Fibroblast of skin of scalp (primary cell): ENCODE measurements at places on chromosomes 1 and 21.

- peak; percentile 46 for DNase-seq
These were observed 1.9 kb downstream of the ITPKB start for GRCh38 chr1:226736908-226737818.

DNA sequence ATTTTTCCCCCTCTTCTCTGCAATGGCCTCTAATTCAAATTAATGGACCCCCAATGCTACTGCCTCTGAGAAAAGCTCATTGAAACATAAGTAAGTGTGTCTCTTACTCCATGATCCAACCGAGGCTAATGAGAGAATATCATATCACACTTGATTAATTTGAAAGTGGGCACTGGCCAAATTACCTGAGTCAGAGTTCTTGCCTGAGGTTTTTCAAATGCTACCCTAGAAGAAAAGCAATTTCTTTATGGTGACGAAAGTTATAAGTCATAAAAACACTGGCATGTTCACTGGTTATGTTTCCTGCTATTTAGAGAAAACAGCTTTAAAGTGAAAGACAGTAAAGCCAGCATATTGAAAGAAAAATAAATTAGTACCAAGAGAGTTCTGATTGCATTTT lies 368.8 kb upstream of the TMPRSS15 start:
- peak; percentile 9 for DNase-seq

DNA sequence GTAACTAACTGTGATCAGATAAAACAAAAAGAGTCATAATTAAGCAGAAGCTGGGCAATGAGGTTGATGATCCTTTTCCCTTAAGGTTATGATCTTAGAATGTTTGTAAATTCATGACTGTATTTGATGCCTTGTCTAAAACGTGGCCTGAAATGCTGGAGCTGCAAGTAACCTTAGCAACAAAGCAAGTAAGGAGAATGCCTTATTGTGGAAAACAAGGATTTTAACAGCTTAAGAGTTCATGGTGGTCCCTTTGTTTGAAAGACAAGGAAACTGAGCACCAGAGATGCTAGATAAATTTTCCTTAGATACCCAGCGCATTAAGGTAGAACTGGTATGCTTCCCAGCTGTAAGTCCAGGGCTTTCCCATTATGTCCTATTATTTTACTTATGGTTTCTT lies 25.7 kb upstream of the XPR1 start:
- no peak for DNase-seq

DNA sequence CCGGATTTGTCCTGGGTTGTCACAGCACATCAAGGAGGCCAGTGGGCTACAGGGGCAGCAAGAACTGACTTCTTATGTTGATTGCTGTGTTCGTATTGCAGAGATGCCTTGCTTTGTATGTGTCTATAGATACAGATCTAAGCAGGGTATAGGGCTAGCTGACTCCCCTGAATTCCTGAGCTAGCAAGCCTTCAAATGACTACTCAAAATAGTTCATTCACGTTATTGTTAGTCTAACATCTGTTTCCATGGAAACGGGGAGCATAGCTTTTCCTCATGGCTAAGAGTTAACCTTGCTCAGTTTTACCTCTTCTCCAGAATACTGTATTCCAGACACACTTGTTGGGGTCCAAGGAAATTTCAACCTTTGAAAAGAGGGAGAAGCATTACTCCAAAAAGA lies 24.1 kb downstream of the TRIM45 start:
- DNase-seq = peak; percentile 42

DNA sequence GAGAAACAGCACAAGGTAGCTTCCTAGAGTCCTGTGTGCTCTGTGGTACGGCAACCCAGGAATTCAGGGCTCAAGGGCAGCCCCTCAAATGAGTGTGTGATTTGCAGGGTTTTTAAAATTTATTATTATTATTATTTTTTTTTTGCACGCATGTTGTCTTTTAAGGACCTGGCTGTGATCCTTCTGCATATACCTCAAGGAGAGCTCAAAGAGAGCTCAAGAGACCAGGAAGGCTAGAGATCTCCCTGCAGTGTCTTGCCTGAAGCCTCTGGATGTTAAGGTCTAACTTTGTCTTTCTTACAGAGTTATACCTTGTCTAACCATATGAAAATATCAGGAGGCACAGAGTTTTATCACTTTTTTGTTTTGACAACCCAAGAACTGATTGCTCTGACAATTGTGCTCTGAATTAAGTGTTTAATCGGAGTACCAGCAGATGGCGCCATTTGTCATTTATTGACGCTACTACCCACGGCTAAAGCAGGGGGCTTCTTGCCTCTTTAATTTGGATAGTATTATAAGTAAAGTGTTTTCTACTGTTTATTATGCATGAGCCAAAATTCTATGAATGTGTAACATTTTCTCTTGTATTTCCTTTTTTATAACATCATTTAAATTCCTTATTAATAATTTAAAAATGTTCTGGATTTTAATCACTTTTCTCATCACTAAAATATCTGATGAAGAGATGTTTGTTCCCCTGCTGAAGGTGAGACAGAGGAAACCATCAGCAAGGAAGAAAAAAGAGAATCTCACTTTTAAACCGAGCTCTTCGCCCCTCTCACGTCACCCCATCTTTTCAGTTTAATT lies 35.8 kb upstream of the LMO4 start:
- DNase-seq = peak; percentile 73

DNA sequence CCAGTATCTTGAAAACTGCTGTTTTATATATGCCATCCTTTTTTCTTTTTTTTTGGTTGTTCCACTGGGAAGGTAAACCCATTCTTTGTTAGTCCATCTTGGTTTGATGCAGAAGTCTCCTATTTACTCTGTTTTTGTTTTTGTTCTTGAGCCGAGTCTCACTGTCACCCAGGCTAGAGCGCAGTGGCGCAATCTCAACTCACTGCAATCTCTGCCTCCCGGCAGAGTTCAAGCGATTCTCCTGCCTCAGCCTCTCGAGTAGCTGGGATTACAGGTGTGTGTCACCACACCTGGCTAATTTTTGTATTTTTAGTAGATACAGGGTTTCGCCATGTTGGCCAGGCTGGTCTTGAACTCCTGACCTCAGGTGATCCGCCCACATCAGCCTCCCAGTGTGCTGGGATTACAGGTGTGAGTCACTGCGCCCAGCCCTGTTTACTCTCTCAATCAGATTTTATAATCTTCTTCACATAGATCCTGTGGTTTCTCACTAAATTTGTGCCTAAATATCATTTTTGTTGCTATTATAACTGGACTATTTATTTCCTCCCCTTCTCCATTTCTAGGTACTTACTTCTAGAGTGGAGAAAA lies 12.5 kb downstream of the SYF2 start:
- DNase-seq = no peak

DNA sequence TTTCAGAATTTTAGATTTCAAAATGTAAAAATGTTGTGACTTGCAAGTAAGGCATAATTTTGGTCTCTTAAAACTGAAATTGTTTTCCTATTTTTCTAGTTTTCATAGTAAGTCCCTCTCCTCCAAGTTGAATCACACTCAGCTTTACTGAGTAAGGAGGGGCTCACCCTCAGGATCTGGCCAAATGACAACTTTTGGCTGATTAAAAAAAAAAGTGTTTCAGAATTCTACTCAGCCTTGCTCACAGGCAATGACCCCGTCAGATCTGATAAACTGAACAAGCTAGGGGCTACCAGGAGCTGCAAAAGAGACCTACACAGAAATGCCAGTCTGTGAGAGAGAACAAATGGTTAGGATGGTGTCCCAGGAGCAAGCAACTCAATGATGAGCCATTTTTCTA lies 159.8 kb downstream of the PBX1 start:
- DNase-seq = peak; percentile 35

DNA sequence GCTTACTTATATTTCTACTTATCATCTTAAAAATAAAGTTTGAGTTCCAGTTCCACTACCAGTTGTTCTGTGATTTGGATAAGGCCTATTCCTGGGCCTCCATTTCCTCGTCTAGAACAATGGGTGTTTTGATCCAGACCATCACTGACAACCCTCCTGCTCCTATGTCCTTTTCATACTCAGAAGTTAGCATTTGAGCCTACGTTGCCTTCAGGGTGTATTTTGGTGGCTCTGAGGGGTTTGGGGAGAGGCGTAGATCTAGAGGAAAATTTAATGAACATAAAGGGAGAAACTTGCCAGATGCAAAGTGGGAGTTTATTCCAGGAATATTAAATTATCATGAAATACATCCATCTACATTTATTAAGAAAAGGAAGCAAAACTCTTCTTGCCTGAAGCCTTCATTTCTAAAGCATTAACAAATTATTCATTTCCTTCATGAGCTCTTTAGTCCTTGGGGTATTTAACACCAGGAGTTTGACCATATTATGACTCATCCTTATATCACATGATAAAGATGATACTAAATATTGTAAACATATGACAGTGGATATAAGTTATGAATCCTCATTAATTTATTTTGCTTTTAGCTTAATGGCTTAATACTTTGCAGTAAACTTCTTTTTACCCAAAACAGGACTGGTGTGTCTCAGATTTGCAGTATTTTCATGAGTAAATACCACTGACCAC lies 47.2 kb upstream of the SYT14 start:
- peak; percentile 63 for DNase-seq

DNA sequence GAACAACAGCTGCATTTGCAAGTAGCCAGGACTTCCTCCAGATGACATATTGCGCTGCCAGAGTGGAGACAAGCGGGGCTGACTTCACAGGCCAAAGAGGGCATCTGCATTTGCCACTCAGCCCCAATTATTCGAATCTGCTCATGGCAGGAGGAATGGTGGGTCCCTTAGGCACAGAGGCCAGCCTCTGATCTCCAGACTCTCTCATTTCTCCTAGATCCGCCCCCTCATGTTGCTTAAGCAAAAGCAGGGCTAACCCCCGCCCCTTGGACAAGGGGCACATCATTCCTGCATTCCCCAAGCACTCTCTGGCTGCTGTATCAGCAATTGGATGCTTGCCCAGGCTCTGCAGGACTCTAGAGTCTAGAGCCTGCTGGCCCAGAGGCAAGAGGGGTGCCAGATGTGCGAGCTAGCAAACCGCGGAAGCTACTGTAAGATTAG lies 262.4 kb downstream of the ST6GALNAC3 start:
- DNase-seq = peak; percentile 99

DNA sequence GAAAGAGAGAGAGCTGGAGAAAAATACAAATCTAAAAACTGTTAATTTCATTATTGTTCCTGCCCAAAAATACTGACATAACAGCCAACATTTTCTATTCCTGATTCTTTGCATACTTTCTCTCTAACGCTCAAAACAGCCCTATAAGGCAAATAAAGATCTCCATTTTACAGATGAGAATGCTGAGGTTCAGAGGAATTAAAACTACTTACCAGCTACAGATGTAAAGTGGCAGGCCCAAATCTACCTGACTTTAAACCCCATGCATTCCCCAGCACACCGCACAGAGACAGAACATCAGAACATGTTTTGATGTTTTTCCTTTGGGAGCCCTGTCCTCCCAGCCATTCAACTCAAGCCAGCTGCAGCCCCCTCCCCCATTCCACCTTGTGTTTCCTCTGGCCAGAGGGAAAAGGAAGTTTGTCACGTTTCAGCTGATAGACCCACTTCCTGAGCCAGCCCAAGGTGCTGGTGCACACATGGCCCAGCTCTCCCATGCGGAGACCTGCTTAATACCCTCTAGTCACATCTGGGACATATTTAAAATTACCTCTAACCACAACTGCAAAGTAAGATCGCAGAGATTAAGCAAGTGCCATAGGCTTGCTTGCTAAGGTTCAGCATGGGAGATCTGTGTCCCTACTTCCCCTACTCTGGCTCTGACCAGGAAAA lies 133.1 kb upstream of the NFIA start:
- DNase-seq = no peak

DNA sequence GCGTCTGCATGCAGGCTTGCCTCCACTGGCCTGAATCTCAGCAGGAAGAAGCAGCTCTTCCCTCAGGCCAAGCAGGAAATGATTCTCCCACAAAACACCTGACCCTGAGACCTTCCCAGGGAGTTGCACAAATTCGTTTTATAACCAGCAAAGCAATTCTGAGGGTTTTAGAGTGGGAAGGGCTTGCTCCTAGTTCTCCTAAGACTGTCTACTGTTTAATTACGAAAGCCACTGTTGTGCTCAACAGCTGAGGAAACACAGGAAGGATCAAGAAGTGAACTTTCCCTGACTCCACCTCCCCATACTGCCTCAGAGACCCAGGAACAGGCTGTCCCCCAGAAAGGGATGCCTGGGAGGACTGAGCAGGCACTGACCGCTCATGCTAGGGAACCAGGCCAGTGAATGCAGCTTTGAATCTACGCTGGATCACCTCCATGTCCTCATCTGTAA lies 37.0 kb upstream of the PUM1 start:
- no peak for DNase-seq

- DNase-seq = no peak
These were observed 458 bp downstream of the ZC3H12A start for GRCh38 chr1:37474697-37475379.

DNA sequence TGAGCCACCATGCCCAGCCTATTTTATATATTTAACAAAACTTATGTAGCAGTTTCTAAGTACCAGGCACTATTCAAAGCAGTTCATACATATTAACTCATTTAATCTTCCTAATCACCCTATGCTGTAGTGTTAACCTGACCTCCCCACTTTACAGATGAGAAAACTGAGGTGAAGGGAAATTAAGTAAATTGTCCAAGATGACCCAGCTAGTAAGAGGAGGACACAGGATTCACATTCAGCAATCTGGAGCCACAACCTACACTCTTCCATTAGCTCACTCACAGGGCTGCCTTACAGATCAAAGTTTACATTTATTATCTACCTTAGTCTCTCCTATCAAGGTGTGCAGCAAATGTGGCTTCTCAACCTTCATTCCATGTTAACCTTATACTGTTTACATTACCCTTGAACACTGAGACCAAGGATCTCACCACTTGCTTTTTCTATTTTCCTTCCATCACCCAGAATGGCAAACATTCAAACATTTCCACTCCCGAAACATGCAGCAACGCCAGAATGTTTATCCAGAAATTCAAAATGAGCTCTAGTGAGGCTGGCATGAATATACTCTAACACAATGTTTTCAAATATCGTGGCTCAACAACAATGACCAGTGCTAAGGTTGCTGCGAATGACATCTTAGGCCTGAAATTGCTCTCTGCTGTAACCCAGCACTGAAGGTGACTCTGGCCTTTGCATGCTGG lies 24.5 kb downstream of the HIVEP3 start:
- no peak for DNase-seq

- no peak for DNase-seq
These were observed 73.3 kb upstream of the TINAGL1 start for GRCh38 chr1:31502926-31503511.
